ENCODE measurements at places on chromosomes 5 and 9. TPM values are rescaled to one million over a fixed set of nuclear protein-coding genes. Genes with fewer than 3 reads are reported as not detected.

DNA sequence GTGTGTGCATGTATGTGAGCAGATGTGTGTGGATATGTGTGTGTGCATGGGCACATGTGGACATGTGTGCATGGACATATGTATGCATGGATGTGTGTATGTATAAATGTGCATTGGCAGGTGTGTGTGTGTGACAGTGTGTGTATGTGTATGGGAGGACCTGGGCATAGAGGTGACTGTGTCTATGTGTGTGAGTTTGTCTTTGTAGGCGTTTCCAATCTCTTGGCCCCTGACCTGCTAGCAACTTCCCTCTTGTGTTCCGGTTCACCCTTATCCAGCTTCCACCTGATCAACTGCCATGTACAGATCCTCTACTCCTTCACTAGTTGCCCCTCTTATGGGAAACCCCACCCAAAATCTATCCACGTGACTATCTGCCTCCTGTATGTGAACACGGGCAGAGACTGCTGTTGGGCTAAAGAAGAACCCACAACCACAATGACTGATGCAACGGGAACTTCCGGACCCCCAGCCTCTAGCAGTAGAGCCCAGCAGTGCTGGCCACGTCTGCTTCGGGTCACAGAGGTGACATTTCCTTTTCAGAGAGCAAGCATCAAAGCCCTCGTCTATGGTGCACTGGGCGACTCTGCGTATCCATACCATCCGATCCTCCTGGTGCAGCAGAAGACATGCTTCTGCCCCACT is 24.9 kb upstream of the GADD45G start:
- DNase-seq, result no peak
- no peaks in the 10 kb centered on the region for H3K36me3 ChIP-seq
- no peak overlapping the region for H3K4me3 ChIP-seq
- no peak overlapping the region for H3K27ac ChIP-seq
- H3K4me1 ChIP-seq, result no peaks in the 10 kb centered on the region

- H3K27me3 ChIP-seq, result peaks cover 81% of the 10 kb centered on the region
- peaks cover 32% of the 10 kb centered on the region for H3K4me1 ChIP-seq
- DNase-seq, result no peak
- H3K27ac ChIP-seq, result no peak overlapping the region
- no peak overlapping the region for H3K4me3 ChIP-seq
Measured at GRCh38 chr9:29212397-29213387, 1639.4 kb upstream of the C9orf72 start.

ATOX1 gene
- total RNA-seq, result 81.1 TPM

UGT3A1 gene
- total RNA-seq, result not detected

GRCh38 chr5:57207681-57208080 is 33.8 kb downstream of the GPBP1 start:
- H3K27me3 ChIP-seq, result no peaks in the 10 kb centered on the region
- no peaks in the 10 kb centered on the region for H3K36me3 ChIP-seq
- no peak overlapping the region for H3K4me3 ChIP-seq
- H3K27ac ChIP-seq, result peak overlapping the region; percentile 57
- H3K4me1 ChIP-seq, result peaks cover 13% of the 10 kb centered on the region

PCDHA1 gene
- not detected for total RNA-seq

DNA sequence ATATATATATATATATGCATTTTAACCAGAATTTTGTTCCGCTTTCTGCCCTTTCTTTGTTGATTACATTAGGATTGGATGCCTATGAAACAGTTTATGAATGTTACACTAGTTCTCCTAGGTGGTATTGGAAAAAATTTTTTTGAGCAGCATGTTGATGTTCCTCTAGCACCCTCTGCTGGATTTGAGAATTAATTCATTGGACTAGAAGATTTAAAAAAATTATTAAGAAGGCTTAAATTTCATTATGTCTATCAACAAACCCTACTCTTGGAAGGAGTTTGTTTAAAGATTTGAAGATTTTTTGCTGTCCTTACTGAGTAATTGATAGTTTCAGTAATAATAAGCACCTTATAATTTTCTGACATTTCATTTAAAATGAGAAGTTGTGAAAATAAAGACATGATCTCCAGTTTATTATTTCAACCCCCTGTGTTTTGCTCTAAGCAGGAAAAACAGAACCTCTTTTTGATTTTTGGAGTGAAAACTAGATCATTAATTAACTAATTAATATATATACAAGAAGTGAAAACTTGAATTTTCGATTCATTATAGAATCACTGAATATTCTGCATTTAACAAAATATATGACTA is 89.6 kb downstream of the CCDC171 start:
- no peak overlapping the region for H3K4me3 ChIP-seq
- no peaks in the 10 kb centered on the region for H3K36me3 ChIP-seq
- no peak overlapping the region for H3K27ac ChIP-seq
- H3K4me1 ChIP-seq, result no peaks in the 10 kb centered on the region
- no peak for DNase-seq

DNA sequence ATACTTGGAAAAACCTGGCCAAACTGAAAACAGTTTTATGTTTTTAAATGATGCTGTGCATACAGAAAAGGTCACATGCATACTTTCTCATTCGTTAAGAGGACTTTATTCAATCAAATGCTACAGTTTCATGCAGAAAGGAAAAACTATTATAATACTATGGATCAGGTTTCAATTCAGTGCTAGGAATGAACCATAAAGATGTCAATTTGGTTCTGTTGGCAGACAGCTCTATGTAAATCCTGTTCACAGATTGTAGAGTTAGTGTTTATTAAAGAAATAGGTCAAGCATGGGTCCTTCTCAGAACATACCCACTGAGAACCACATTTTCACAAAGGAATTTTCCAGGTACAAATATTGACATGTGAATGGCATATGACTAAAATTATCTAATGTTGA is 57.1 kb downstream of the RETREG1 start:
- no peaks in the 10 kb centered on the region for H3K27me3 ChIP-seq
- H3K36me3 ChIP-seq, result no peaks in the 10 kb centered on the region
- no peak overlapping the region for H3K4me3 ChIP-seq
- H3K27ac ChIP-seq, result no peak overlapping the region
- DNase-seq, result no peak

DNA sequence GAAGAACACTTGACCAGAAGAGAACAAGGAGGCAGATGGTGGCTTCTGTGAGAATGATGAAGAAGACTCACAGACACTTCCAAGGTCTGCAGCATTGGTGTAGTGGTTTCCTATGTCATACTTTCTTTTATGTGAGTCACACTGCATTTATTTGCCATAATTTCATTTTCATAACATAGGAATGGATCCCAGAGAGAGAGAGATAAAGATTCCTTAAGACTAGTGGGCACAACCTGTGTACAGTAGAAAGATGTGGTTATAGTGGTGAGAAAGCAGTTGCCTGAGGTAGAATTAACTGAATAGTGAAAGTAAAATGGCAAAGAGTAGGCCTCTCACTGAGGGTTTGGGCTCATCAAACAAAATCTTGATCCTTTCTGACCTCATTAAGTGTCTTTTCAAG is 7.6 kb upstream of the CCDC152 start:
- H3K27ac ChIP-seq, result no peak overlapping the region
- no peak overlapping the region for H3K4me3 ChIP-seq
- H3K4me1 ChIP-seq, result no peaks in the 10 kb centered on the region
- no peaks in the 10 kb centered on the region for H3K36me3 ChIP-seq
- DNase-seq, result no peak
- H3K27me3 ChIP-seq, result no peaks in the 10 kb centered on the region

- H3K27ac ChIP-seq, result no peak overlapping the region
- no peaks in the 10 kb centered on the region for H3K4me1 ChIP-seq
- no peaks in the 10 kb centered on the region for H3K36me3 ChIP-seq
- H3K27me3 ChIP-seq, result no peaks in the 10 kb centered on the region
Measured at GRCh38 chr5:2148312-2149194, 265.8 kb upstream of the IRX4 start.

TNFSF15 gene
- total RNA-seq, result 2.0 TPM

DNA sequence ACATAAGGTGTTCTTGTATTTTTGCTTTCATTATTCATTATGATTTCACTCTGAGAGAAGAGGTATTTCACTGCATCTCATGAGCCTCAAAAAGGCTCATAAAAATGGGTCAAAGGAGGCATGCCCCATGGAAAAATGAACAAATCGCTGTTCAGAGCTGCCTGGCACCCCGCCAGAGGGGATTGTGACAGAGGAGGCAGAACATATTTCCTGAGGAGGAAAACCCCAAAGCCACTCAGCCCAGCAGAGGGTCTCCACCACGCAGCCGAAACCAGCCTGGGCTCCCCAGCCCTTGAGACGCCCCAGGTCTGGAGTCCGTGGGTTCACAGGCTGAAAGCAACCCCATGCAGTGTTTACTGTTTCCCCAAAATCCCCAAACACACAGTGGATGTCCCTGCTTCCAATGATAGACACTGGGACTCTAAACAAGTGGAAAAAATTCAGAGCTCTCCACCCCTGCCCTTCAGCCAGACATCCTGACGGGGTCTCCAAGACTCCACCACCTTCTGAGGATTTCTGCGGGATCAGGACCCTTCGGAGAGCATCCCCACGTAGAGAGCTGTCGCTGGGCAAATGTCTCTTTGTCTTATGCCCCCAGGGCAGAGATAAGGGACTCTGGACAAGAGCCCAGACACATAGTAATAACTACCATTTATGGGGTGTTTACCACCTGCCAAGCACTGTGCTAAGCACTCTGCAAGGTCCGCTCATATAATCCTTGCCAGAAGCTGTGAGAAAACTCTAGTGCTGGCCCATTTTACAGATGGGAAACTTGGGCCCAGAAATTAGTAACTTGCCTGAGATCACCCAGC is 122.3 kb downstream of the PAX5 start:
- H3K4me3 ChIP-seq, result no peak overlapping the region
- no peaks in the 10 kb centered on the region for H3K36me3 ChIP-seq
- peaks cover 21% of the 10 kb centered on the region for H3K27me3 ChIP-seq
- no peak overlapping the region for H3K27ac ChIP-seq
- H3K4me1 ChIP-seq, result no peaks in the 10 kb centered on the region

GRCh38 chr9:134501761-134502265 is 139.8 kb upstream of the COL5A1 start:
- peaks cover 27% of the 10 kb centered on the region for H3K27me3 ChIP-seq
- H3K36me3 ChIP-seq, result no peaks in the 10 kb centered on the region
- H3K4me3 ChIP-seq, result no peak overlapping the region
- no peaks in the 10 kb centered on the region for H3K4me1 ChIP-seq
- DNase-seq, result no peak
- H3K27ac ChIP-seq, result no peak overlapping the region

GRCh38 chr9:136282272-136282861 is 21.5 kb downstream of the CCDC187 start:
- DNase-seq, result peak; percentile 29
- H3K4me3 ChIP-seq, result no peak overlapping the region
- H3K27me3 ChIP-seq, result peaks cover 20% of the 10 kb centered on the region
- no peak overlapping the region for H3K27ac ChIP-seq

- peak overlapping the region; percentile 15 for H3K27ac ChIP-seq
- DNase-seq, result no peak
- no peaks in the 10 kb centered on the region for H3K36me3 ChIP-seq
- peaks cover 12% of the 10 kb centered on the region for H3K4me1 ChIP-seq
- no peak overlapping the region for H3K4me3 ChIP-seq
- no peaks in the 10 kb centered on the region for H3K27me3 ChIP-seq
Measured at GRCh38 chr5:172877466-172878260, 43.6 kb downstream of the ERGIC1 start.

DNA sequence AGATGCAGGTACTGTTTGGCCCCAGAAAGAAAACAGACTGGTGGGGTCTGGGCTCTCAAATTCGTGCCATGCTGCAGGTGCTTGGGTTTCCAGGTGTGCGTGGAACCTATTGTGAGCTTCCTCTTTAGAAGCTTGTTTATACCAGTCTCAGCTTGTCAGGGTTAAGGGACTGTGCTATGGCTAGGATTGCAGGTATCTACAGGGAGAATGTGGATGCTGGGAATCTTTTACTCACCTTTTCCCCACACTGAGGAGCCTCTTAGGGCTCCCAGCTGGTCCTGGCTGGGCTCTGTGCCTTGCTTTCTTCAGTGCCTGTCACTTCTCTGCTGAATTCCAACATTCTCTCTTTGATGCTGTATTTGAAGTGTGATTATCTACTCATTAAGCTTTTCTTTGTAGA is 111.8 kb downstream of the WDR70 start:
- no peak overlapping the region for H3K27ac ChIP-seq
- no peak overlapping the region for H3K4me3 ChIP-seq
- no peaks in the 10 kb centered on the region for H3K36me3 ChIP-seq
- no peaks in the 10 kb centered on the region for H3K27me3 ChIP-seq

SAPCD2 gene
- total RNA-seq, result 3.0 TPM

DNA sequence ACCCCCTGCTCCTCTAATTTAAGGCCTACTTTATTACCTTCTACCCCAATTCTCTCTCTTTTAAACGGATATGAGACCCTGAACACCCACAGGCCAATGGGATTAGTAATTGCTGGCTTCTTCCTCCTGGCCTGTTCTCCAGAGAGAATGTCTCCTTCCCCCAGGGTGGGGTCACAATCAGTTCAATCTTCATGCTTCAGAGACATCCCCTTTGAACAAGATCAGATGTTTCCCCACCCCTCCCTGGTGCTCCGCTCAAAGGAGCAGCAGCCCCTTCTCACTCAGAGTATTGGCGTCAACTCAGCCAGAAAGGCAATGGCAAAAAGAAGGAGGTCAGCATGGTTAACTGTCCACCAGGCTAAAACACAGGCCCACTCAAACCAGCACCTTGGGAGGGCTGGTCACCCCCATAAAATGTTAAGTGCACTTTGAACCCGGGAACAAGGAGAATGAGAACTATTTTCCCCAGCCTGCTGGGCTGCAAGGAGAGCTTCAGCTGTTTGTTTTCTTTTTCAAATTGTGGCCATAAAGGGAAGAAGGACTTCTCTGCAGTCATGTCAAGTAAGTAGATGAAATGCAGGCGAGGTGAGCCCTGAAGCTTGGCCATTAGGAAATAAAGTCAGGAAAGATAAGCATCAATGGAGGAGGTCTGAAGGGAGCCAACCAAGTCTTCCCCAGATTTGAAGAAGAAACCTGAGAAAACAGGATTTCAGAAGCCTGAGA is 20.1 kb downstream of the LHFPL2 start:
- no peak for DNase-seq
- peaks cover 24% of the 10 kb centered on the region for H3K4me1 ChIP-seq
- H3K27me3 ChIP-seq, result no peaks in the 10 kb centered on the region

- H3K4me3 ChIP-seq, result no peak overlapping the region
- H3K27me3 ChIP-seq, result no peaks in the 10 kb centered on the region
- no peak overlapping the region for H3K27ac ChIP-seq
Measured at GRCh38 chr9:1979741-1980367, 35.3 kb upstream of the SMARCA2 start.

DNA sequence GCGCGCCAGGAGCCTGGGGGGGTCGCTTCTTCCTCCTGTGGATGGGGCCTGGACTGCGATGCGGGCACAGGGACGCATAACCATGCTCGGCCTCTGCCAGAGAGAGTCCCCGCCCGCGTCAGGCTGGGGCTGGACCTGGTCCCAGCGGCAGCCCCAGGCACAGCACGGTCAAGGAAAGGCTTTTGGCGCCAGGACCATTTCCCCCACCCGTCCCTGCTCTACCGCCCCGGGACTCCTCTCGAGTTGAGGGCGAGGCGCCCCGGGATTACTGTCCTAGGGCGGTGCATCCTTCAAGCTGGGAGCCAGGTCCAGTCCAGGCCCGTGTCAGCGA is 341 bp downstream of the MXD3 start:
- DNase-seq, result peak; percentile 38
- no peaks in the 10 kb centered on the region for H3K27me3 ChIP-seq
- peak overlapping the region; percentile 44 for H3K4me3 ChIP-seq
- H3K4me1 ChIP-seq, result peaks cover 35% of the 10 kb centered on the region

HAVCR2 gene
- 6.7 TPM for total RNA-seq
